ENCODE measurements at places on chromosomes 1 and 21.

- DNase-seq = no peak
These were observed 127.5 kb downstream of the RHOU start for GRCh38 chr1:228862542-228863505.

DNA sequence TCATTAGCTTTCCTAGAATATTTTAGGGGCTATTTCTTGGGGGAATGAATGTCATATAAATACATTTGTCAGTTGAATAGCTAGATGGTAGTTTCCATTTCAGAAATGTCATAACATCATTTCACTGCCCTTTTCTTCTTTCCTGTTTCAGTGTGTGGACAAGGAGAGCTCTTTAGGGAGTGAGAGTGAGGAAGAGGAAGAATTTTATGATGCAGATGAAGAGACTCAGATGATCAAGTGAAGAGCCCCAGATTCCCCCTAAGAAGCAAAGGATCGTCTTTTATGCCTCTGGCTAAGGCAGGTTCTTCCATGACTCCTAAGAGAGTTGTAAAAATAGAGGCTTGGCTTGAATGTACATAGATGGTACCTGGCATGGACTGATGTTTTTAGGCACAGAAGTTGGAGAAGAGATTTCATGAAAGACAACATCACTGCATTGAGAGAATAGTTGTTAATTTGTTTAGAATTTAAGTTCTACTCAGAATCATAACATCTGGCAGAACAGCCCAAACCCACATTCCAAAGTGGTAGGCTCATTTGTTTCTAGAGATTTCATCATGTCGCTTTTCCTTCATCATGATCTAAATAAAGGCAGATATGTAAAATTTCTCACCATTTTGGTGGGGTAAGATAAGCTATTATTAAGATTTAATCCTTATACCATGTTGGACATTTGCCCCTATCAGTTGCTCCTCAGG is 44.2 kb upstream of the MAB21L3 start:
- no peak for DNase-seq

- no peak for DNase-seq
These were observed 147.4 kb upstream of the USP24 start for GRCh38 chr1:55362558-55362957.

GRCh38 chr1:227884370-227885134 is 63.2 kb downstream of the WNT9A start:
- no peak for DNase-seq

DNA sequence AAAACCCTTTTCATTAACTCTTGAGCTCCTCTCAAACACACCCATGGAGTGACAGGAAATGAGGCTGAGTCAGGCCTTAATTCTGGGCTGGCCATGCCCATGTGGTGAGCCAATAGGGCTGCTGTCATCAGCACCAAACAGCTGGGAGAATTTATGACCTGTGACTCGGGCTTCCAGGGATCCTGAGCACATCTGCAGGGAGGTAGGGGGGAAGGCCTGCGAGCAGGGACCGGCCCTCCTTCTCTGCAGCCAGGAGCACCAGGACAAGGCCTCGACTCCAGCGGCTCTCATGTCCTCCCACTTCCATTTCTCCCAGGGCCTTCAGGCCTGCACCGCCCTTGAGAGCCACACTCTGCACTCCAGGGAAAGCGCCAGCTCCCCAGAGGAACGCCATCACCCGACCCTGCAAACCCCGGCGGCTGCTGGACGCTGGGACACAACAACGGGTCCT is 14.6 kb downstream of the RIPK4 start:
- peak; percentile 25 for DNase-seq

- DNase-seq = peak; percentile 55
These were observed 5.4 kb downstream of the BLACAT1 start for GRCh38 chr1:205450448-205450847.

- no peak for DNase-seq
These were observed 113.8 kb downstream of the SYF2 start for GRCh38 chr1:25118546-25118945.

DNA sequence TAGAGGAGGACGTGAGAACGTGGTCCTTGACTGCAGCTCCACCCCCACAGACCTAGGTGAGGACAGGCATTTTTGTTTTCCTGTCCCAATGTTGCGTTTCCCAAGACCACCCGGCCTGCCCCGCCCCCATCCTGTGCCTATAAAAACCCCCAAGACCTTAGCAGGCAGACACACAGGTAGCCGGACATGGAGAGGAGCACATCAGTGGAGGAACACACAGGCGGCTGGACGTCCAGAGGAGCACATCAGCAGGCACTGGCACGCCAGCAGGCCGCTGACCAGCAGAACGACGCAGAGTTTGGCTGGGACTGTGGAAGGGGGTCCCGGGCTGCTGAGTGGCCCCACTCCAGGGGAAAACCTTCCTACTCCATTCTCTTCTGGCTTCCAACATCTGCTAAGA is 12.7 kb upstream of the HMGCL start:
- DNase-seq = no peak
